LHCN-M2 (cell line): ENCODE measurements at places on chromosomes 4 and X. TPM values are rescaled to one million over a fixed set of nuclear protein-coding genes. Genes with fewer than 3 reads are reported as not detected.

The MAGEA6 gene
- total RNA-seq = not detected in 2 replicates

DNA sequence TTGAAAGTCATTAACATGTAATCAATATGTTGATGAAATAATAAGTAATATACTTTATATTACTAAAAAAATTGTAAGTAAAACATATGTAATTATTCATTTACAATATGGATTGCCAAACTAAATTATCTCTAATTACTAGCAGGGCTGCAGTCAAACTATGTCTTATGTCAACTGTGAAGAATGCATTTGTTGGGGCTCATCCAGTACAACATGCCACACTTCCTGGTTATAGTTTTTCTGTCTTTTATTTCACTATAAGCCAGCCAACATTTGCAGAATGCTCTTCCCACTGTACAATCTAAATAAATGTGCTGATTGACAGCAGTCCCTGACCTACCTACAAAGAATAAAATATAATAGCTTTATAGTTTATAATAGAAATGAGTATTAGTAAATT is 975.4 kb upstream of the NDST4 start:
- DNase-seq = no peak

- no peak for DNase-seq
Observed at GRCh38 chrX:44889824-44890223, 16.8 kb downstream of the KDM6A start.

The RTL3 gene
- total RNA-seq = 0.06 and 0.29 TPM in 2 replicates

- DNase-seq = peak; percentile 43
Observed at GRCh38 chr4:186722796-186723291, 812 bp downstream of the FAT1 start.

DNA sequence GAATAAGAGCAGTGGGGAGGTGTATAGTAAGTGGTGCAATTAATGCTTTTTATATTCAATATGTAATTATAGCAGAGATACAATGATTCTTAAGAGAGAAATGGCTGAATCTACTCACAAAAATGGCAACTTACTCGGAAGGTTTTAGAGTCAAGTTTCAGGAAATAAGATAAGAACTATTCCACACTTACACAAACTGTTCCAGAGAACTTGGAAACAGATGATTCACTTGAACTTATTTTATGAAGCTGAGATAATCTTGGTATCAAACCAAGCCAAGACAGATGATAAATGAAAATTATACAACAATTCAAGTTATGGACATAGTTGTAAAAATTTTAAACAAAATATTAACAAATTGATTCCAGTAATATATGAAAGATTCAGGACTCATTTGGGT is 311.3 kb upstream of the HS3ST1 start:
- DNase-seq = no peak

DNA sequence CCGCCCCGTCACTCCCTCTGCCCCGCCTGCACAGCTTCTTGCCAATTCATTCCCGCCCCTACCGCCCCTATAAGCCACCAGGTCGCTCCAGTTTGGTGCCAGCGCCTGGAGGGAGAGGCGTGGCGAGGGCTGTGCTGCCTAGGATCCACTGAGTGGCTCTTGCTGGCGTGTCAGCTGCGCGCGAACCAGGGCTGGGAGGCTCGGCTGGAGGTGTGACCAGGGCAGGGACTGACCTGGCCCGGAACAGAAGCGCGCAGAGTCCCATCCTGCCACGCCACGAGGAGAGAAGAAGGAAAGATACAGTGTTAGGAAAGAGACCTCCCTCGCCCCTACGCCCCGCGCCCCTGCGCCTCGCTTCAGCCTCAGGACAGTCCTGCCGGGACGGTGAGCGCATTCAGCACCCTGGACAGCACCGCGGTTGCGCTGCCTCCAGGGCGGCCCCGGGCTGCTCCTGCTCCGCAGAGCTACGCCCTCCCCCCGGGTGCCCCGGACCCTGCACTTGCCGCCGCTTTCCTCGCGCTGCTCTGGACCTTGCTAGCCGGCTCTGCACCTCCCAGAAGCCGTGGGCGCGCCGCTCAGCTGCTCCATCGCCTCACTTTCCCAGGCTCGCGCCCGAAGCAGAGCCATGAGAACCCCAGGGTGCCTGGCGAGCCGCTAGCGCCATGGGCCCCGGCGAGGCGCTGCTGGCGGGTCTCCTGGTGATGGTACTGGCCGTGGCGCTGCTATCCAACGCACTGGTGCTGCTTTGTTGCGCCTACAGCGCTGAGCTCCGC is at the start of gene GPR78:
TSS of gene GPR78 (plus strand) at position 72 of the 773 bp plus-strand sequence. CDS start at position 663, 591 bp downstream.
- no peak for DNase-seq

The GPR119 gene
- total RNA-seq = not detected in 2 replicates

GRCh38 chr4:4496592-4497372 is 45.1 kb downstream of the STX18 start:
- DNase-seq = no peak

The PRDM8 gene
- total RNA-seq = 74.3 and 86.8 TPM in 2 replicates

DNA sequence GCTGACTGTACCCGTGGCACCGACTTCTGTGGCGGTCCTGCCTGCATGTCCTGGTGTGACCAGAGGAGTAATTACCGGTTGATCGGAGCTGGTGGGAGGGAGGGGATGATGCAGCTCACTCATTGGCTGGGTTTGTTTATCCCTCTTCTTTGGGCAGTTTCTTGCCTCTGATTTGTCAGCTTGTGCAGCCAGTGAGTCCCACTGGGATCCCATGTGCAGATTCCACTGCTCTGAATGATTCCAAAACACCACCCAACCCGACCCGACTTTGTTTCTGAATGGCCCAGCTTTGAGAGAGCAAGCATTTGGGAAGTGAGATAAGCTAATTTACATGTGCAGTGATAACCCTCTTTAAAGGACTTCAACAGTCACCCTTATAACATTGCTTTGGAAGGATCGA is 13.8 kb downstream of the FHDC1 start:
- DNase-seq = no peak

GRCh38 chr4:151091047-151091446 is 8.4 kb upstream of the RPS3A start:
- no peak for DNase-seq

The DAPP1 gene
- total RNA-seq = not detected in 2 replicates
